IMR-90 (cell line): ENCODE measurements at places on chromosomes 6 and 20.

GRCh38 chr6:155142168-155143028 is 121.4 kb upstream of the CLDN20 start:
- no peak for DNase-seq

- no peak for DNase-seq
These were observed 75.1 kb upstream of the DUSP22 start for GRCh38 chr6:217048-217659.

DNA sequence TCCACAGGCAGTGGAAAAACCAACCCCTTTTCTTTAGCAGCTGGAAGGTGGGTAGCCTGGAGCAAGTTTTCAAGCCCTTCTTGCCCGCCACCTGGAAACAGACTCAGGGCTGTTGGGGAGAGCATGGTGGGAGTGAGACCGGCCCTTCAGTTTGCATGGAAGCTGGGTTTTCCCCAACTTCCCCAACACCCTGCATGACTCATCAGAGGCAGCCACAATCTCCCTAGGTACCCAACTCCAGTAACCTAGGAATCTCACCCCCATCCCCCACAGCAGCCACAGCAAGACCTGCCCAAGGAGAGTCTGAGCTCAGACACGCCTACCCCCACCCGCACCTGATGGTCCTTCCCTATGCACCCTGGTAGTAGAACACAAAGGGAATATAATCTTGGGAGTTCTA is 86.3 kb upstream of the IRAK1BP1 start:
- DNase-seq, result no peak

- DNase-seq, result no peak
These were observed 14.0 kb downstream of the CASS4 start for GRCh38 chr20:56426026-56426425.

DNA sequence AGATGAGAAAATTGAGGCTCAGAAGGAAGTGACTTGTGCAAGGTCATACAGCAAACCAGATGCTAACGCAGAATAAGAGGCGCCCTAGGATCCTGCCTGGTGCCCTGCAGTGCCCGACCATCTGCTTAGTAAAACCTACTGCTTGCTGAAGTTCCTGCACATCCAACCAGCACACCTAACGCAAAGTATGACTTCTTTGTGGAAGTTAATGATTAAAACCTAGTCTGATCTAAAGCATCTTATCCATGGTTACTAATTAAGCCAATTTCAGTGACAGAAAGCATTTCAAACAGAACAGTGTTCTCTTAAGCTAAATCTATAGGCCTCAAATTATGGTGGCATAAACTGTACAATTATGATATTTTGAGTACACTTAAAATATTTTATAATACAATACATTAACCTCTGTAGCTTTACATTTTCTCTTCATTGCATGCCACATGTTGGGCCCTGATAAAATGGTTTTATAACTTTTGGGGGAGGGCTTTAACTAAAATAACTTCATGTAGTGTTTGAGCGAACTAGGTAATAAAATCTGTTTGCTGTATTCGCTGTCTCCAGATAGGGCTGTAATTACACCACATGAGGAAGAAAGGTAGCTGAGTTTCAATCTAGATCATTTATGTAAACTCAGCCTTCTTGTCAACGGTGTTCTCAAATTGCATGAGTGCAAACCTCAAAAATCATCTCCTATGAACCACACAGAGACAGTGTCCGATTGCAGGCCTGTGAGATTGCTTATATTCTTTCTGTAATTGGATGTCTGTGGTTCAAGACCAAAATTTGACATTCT is 37.5 kb upstream of the BEND3 start:
- DNase-seq, result peak; percentile 69

GRCh38 chr6:25649611-25650010 is 2.4 kb upstream of the SCGN start:
- no peak for DNase-seq

GRCh38 chr6:168024951-168025510 is 27.6 kb downstream of the KIF25 start:
- DNase-seq, result no peak

- DNase-seq, result no peak
These were observed 17.7 kb downstream of the RAB22A start for GRCh38 chr20:58327211-58327610.

- no peak for DNase-seq
These were observed 9.8 kb upstream of the MRPS18A start for GRCh38 chr6:43697421-43697820.

- no peak for DNase-seq
These were observed 192.9 kb downstream of the SYNDIG1 start for GRCh38 chr20:24662322-24662721.

DNA sequence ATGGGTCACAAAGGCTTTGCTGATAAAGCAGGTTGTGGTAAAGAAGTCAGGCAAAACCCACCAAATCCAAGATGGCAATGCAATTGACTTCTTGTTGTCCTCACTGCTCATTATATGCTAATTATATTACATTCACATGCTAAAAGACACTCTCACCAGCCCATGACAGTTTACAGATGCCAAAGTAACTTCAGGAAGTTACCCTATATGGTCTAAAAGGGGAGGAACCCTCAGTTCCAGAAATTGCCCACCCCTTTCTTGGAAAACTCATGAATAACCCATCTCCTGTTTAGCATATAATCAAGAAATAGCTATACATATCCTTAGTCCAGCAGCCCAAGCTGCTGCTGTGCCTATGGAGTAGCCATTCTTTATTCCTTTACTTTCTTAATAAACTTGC is 501.1 kb downstream of the MEI4 start:
- no peak for DNase-seq

GRCh38 chr6:4582506-4583417 is 193.4 kb upstream of the CDYL start:
- peak; percentile 64 for DNase-seq

DNA sequence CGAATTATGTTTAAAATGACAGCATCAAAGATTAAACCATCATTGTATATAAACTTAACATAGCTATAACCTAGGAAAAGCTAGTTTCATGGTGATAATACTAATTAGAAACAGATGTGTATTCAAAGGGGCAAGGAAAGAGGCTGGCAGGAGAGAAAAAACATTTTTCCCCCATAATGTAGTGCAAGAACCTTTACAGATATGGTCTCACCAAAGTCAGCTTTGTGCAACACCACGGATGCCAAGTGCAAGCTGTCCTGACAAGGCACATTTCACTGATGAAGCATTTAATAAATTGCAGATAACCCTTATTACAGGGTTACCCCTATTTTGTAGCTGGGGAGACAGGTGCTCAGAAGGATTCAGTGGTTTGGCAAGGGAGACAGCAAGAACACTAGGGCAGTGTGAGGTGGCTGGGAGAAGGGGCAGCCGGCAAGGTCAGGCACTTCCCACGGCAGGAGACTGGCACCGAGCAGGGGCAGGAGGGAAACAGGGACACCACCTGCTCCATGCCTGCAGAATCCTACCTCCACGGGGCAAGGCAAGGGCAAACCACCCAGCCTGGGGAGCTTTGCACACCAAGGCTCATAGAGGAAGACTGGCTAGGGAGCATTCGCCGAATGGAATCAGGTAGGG is 6.5 kb downstream of the RPS6KA2 start:
- DNase-seq, result no peak

- DNase-seq, result peak; percentile 27
These were observed 551 bp upstream of the ATP5F1E start for GRCh38 chr20:59032713-59033059.

DNA sequence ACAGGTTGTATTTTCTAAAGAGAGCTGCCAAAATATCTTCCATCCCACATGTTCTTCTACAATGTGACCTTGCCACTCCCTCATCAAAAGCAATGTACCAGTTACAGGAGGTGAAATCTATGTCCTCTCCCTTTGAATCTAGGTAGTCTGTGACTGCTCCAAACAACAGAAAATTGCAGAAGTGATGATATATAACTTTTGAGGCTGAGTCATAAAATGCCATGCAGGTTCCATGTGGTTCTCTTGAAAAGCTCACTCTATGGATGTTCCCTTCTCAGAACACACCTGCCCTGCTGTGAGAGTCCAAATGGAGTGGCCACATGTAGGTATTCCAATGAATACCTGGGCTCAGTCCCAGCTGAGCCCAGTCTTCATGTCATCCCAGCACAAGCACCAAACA is 16.9 kb upstream of the PHIP start:
- no peak for DNase-seq

GRCh38 chr6:101845621-101846020 is 452.1 kb downstream of the GRIK2 start:
- no peak for DNase-seq

DNA sequence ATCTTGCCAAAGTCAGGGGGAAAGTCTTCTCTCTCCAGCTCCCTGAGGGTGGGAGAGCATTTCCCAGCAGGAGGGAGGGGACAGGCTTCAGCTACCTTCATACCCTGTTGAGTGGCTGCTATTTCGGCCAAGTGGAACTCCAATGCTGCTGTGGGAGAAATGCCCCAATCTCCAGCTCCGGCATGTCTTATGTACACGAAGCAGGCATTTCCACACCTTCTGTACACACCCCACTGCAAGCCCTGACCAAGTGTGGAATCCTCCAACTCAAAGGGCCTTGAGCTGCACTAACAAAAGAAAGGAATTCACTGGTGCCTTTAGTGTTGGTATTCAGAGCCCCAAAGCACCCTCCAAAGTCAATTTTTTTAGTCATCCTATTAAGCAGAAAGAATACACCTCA is 313.6 kb upstream of the NT5E start:
- no peak for DNase-seq

DNA sequence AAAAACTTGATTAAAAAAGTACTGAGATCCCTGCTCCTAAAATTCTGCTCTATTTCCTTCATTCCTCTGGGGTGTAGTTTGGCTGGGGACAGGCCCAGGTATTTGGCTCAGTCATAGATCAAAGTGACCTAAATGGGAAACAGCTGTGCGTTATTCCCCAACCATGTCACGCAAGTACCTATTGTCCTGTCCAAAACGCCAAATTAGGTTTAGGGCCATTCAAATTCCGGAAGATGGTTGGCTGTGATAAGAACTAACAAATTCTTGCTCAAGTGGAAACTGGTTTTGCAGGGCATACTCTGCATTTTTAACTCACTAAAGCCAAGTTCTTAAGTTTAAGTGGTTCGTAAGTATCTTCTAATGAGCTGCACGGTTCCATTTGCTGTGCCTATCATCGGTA is 147.6 kb upstream of the TMEM170B start:
- DNase-seq, result no peak

DNA sequence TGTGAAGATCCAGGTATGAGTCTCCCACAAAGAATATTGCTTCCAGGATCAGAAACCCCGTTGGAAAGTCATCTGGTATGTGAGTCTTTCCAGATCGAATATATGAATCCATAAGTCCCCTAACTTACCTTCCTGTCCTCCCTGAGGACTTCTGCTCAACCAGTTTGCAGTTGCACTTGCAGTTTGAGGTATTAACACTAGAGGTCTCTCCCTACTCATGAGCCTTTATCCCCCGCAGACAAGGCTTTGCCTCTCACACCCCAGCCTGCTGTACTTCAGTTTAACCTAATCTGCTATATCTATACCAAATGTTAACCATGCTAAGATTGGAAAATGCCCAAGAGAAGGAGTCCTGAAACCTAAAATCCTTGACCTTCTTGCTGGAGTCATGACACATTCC is 135.3 kb upstream of the DEFB112 start:
- DNase-seq, result no peak

DNA sequence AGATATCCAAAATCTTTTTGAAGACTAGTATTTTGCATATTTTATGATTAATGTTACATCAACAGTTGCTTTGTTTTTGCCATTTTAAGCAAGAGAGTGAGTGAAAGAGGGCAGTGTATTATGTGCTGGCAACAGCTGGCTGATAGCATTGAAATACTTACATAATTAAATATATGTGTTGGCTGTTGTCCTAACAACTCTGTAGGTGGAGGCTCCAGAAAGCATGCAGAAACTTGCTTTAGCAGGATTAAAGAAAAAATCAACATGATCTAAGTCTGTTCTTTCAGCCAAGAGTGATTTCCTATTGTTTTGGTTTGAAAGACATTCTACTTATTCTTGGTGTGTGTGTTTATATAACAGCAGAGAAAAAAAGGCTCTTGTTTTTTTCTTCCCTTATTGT is 127.5 kb downstream of the CDKAL1 start:
- DNase-seq, result peak; percentile 50
